Natural killer cell treated with Interleukin-12 subunit alpha and Interleukin-12 subunit beta and Interleukin-15 and Interleukin-18, amount 100 ng/mL, for 72 hours (primary cell): ENCODE measurements at places on chromosomes 2 and 18. TPM values are rescaled to one million over a fixed set of nuclear protein-coding genes. Genes with fewer than 3 reads are reported as not detected.

Gene C2orf81
- total RNA-seq = 1.7 TPM

Gene LOXL3
- 1.2 TPM for total RNA-seq

Gene RUFY4
- not detected for total RNA-seq

DNA sequence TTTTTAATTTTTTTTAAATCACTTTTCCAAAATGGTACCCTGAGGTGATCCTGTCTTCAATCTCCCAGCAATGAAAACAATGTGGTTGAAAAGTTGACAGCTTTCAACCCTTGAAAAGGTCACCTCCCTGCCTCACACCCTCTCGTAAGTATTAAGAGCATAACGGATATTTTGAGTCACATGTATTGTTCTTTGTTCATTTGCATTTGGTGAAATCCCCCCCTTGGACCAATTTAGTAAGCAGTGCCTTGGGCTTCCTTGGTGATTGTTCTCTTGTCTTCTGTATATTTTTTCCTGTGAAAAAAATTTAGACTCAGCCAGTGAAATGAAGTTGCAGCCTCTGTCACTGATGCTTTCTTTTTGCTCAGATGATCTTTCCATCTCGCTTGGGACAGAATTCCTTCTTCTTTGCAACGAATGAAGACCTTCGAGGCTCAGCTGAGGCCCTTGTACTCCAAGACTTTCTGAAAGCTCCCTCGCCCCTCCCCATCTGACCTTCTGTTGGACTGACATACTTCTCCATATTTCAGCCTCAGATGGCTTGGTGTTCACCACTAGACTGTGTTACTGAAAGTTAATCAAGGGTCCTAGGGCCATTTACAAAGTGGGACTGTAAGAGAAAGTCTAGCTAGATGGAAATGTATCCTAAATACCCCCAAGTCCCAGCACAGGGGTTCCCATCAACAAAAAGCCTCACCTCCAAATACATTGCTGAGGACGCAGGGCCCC, 158.4 kb downstream of the BCL2 start:
- H3K27ac ChIP-seq = peak overlapping the region; percentile 99
- peak; percentile 78 for DNase-seq
- H3K4me3 ChIP-seq = peak overlapping the region; percentile 82
- H3K4me1 ChIP-seq = peaks cover 93% of the 10 kb centered on the region

DNA sequence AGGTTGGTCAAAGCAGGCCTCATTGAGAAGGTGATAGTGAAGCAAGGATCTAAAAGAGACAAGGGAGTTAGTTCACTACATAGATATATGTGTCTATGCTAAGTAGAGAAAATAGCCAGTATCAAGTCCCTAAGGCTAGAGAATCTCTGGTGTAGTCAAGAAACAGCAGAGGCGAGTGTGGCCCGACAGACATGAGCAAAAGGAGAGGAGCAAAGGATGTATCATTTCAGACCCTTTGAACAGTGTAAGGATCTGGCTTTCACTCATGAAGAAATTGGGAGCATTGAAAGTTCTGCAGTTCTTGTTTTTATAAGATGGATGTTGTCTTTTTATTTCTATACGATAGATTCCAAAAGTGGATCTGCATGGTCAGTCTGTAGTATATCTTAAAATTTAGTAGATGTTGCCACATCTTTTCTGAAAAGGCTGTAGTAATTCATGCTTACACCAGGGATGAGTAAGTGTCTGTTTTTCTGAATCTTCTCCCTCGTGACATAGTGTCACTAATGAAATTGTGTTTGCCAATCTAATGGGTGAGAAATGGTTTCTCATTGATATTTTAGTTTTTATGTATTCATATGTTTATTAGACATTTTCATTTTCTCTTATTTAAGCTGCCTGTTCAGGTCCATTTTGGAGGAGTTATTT, 18.8 kb downstream of the SP100 start:
- DNase-seq = no peak
- H3K27me3 ChIP-seq = no peaks in the 10 kb centered on the region
- peak overlapping the region; percentile 64 for H3K27ac ChIP-seq
- peaks cover 53% of the 10 kb centered on the region for H3K4me1 ChIP-seq
